ENCODE measurements at places on chromosomes 2 and 18.

- DNase-seq, result no peak
Measured at GRCh38 chr18:6843308-6843707, 113.8 kb downstream of the ARHGAP28 start.

- no peak for DNase-seq
Measured at GRCh38 chr2:96693286-96694200, 46.3 kb downstream of the LMAN2L start.

- DNase-seq, result no peak
Measured at GRCh38 chr2:141653184-141653583, 477.6 kb downstream of the LRP1B start.

DNA sequence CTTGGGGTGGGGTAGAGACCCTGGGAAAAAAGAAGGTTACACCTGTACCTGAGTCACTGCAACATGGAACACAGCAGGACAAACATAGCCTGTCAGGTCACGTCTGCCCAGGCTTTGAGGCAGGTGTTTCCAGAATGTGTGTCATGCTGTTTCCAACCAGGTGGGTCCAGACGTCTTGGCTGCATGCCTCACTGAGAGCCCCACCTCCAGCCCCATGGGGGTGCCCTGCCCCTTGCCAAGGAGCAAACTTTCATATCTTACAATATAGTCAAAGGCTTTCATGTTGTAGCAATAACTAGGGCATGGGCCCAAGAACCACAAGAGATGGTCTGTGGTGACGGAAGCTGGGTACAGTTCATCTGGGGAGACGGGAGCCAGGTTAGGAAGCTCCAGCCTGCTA is 499.7 kb downstream of the BCL11A start:
- DNase-seq, result no peak

DNA sequence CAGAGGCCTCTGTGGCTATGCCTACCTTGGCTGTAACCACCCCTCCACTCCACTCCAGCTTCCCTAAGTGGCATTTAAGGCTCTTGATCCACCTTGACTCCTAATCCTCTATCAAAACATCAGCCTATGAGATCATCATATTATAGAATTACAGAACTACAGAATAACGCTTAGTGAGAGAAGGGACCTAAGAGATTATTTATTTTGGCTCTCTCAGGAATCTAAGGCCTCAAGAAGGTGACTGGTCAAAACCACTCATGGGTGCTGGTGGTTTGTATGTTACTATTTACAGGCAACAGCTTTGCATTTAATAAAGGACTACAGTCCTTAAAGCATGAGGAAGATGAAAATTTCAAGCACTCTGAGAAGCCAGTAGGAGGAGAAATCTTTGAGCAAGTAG is 118.8 kb downstream of the FSHR start:
- DNase-seq, result no peak

DNA sequence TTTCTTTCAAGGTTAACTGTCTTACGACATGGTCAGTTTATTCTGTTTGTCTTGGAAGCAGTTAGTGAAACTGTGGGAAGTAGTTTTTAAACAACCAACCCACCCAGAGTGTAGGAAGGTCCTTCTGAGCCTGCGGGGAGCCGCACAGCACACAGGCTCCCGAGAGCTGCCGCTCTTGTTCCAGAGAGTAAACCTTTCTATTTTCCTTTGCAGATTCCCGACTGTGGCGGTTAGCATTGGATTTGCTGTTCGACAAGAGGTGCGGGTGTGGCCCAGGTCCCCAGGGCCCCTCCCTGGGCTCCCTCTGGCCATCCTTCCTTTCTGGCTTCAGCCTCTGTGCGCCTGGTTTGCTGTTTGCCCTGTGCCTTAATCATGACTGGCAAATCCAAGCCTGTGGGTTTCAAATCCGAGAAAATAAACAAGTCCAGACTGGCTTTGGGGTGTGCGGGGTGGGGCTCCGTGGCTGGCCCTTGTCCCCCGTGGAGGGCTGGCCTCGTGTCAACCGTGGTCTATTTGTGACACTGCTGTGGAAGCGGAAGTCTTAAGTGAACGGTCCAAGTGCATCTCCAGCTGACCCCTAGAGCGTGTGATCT is 30.7 kb downstream of the IMPA2 start:
- no peak for DNase-seq

GRCh38 chr2:45269149-45269793 is 260.0 kb upstream of the SIX2 start:
- DNase-seq, result no peak

GRCh38 chr2:226354434-226354833 is 445.2 kb downstream of the IRS1 start:
- no peak for DNase-seq

DNA sequence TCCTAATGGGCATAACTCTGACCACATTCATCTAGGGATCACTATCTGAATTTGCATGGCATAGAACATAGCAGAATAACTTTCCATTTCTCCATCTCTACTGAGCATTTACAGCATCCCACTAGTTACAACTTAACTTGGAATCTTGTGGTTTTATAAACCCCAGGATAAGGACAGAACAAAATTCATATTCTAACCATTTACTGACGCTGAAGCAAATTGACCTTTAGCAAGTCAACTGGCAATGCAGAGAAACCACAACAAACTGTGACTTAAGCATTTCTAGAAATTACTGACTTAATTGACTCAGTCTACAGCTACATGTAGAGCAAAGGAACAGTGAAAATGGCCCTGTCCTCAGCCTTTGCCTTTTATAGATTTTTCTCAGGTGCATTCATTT is 61.2 kb downstream of the DCC start:
- no peak for DNase-seq

GRCh38 chr18:37170984-37171383 is 342.1 kb downstream of the KIAA1328 start:
- no peak for DNase-seq

DNA sequence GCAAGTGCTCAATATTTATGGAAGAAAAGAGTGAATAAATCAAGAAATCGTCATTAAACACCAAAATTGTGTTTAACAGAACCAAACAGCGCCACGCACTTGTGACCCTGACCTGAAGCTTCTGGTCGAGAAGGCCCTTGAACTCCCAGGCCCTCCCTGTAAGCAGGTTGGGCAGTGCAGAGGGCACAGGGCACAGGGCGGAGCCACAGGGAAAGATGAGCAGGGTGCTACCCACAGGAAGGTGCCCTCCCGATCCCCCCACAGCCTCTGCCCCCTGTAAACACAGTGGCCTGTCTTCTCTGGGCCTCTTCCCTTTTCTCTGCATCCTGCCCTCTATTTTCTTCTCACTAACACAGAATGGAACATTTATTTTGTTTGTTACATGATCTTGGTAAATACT is 16.9 kb upstream of the TUBB6 start:
- no peak for DNase-seq

DNA sequence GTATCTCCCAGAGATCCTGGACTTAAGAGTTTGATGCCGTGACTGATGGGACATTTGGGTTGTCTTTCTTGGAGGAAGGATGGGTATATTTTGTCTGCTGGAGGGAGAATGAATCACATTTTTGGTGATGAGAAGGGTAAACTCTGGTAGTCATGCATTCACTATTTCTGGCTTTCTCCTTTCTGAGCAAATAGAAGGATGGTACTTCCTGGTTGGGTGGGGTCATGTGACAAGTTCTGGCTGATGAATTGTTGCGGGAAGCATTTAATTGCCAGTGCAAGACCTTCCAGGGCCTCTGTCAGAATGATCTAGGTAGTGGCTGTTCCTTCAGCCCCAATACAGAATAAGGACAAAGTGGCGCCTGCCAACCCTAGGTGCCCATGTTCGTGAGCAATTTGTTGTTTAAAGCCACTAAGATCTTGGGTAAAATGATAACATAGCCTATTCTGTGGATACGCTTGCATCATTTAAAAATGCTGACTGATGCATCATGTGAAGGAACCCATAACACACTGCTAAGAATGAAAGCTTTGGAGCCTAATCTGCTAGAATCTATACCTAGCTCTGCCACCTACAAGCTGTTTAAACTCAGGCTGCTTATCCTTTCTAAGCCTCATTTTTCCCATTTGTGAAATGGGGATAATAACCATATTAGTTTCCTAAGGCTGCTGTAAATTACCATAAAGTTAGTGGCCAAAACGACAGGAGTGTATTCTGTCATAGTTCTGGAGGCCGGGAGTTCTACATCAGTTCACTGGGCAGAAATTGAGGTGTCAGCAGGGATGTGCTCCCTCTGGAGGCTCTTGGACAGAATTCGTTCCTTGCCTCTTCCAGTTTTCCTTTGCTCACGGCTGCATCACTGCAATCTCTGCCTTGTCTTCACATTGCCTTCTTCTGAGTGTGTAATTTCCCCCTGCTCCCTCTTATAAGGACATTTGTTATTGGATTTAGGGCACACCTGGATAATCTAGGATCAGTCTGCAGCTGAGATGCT is 281.3 kb downstream of the AGPS start:
- no peak for DNase-seq

DNA sequence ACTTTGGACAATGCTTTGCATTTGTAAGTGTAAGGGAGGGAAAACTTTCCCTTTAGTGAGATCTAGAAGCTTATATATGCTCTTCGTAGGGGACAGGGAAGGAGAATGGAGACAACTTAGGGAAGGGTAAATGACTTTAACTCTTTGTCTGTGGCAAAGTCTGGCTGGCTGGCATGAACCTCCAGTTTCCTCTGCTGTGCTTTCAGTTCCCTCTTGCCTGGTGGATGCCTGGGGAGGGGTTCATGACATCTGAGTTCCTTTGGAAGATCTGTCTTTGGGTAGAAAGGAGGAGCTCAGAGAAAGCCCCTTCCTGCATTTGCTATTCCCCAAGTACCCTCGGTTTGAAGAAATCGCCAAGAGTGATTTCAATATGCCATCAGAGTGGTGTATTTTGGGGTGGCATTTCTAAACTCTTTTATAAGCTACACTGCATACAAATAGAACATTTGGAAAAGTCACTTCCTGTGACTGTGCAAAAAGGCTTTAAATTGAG is 143.6 kb downstream of the VAPA start:
- DNase-seq, result no peak
